ENCODE measurements at places on chromosomes 16 and 17.
A peak's percentile ranks its signal among the peaks of the same experiment; 100 is the strongest.

DNA sequence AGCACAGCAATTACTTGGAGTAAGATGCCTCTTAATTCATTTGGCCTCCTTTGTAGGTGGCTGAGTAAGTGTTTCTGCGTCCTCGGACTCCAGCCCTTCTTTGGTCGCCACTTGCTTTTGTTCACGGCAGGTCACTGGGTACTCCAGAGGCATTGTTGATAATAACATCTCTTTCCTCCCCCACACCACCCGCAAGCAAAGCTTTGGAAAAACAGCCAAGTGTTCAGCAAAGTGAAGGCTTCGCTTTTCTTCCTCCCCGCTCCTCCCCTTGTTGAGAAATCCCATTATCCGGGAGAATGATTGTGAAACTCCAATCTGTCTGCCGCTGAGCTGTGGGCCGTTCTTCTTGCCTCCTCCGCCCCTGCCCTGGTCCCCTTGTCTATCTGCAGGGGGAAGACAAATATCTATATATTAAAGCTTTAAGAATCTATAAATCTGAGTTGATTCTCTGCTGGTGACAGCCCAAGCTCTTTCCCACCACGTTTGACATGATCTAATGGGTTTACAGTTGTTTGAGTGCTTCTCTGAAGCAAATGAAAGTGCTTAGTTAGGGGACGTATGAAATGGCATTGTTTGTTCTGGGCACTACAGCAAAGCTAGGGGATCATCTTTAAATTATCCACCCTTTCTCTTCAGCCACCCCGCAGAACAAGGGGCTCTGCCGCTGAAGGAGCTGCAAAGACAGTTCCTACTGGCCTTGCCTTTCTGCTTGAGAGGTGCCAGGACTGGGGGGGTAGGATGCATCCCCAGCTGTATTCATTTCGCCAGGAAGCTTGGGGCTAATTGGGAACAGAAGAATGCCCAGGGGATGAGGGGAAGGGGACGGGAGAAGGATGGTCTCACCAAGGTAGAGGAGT lies 167.1 kb downstream of the CCDC182 start:
- DNase-seq, result no peak

GRCh38 chr17:1511756-1512321 lies 4.6 kb downstream of the INPP5K start:
- no peak for DNase-seq

- DNase-seq, result peak; percentile 88
Observed at GRCh38 chr17:66200685-66201092, 8.8 kb upstream of the CEP112 start.

DNA sequence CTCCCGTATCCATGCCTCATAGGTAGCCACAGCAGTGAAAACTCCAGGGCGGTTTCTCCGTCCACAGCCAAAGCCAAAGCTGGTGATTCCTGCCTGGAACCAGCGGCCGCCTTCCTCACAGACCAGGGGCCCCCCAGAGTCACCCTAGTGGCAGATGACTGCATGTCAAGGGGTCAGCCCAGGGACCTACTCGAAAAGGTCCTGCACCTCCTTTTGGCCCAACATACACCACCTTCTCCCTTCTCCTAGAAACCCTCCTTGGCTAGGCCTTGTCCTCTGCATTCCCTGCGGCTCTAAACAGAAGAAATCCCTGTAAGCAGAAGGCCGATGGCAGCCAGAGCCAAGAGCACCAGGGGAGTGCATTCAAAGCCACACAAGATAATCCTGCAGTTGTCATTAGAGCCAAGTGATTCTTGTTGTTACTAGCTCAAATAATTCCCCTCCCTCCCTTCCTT lies 6.1 kb downstream of the PRSS36 start:
- DNase-seq, result no peak

- DNase-seq, result no peak
Observed at GRCh38 chr16:3546986-3547682, 30.1 kb downstream of the NLRC3 start.

DNA sequence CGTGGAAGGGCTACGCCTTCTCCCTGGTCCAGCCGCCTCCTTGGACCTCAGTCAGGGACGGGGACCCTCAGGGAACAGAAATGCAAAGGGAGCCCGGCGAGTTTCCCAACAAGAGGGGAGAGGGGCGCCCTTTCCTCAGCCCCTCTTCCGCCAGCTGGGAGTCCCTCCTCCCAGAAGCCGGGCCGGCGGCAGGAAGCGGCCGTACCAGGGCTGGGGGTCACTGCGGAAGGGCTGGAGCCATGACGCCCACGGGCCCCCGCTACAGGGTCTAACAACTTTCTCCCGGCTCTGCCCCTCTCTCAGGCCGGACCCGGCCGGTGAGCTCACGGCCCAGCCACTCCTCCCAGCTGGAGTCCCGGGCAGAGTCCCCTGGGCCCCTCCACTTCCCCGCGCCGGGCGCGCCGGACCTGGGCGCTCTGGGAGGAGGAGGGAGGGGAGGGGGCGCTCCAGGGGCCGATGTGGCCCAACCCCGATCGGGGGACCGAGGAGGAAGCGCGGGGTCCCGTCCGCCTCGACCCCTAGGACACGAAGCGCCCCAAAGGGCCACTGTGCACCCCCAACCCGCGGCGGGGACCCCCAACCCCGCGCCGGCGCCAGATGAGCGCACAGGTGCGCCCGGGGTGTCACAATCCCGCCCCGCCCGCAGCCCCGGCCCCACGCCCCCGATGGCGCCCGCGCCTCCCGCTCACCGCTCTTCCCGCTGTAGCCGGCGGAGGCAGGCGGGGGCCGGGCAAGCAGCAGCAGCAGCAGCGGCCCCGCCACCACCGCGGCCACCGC lies 578 bp downstream of the PGAP6 start:
- DNase-seq, result peak; percentile 36

DNA sequence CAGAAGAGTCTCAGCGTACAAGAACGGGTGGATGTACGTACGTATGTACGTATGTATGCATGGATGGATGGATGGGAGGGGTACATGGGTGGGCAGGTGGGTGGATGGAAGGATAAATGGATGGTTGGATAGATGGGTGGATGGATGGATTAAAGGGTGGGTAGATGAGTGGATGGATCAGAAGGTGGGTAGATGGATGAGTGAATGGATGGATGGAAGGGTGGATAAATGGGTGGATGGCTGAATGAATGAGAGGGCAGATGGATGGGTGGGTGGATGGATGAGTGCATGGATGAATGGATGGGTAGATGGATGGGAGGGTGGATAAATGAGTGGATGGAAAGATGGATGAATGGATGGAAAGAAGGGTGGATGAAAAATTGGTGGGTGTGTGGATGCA lies 45.6 kb downstream of the ENGASE start:
- no peak for DNase-seq

GRCh38 chr17:41695954-41696757 lies 7.5 kb downstream of the EIF1 start:
- peak; percentile 87 for DNase-seq
